Pulmonary artery endothelial cell (primary cell): ENCODE measurements at places on chromosomes 5 and 9. TPM values are rescaled to one million over a fixed set of nuclear protein-coding genes. Genes with fewer than 3 reads are reported as not detected.

FSTL4 gene
- not detected in 2 replicates for total RNA-seq

DCAF12 gene
- total RNA-seq = 17.0 and 19.5 TPM in 2 replicates

DNA sequence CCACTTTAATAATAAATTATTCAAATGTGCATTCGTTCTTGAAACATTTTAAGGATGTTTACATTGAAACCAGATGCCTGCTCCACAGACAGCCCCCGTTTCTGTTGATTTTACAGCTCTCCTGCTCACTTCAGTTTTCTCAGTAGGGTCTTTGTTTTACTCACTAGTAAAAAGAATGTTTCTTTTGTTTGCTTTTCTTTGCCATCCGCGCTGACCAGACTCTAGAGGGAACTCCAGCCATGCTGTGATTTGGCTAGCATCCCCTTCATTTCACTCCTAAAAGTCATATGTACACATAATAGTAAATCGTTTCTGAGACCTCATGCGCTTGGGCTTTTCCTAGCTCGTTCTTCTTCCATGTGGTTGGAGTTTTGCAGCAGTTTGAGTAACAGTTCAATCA, 28.7 kb upstream of the PALM2AKAP2 start:
- no peak for DNase-seq

- DNase-seq = peak; percentile 11
These were observed 23.7 kb downstream of the ACTL7A start for GRCh38 chr9:108885643-108886348.

DNA sequence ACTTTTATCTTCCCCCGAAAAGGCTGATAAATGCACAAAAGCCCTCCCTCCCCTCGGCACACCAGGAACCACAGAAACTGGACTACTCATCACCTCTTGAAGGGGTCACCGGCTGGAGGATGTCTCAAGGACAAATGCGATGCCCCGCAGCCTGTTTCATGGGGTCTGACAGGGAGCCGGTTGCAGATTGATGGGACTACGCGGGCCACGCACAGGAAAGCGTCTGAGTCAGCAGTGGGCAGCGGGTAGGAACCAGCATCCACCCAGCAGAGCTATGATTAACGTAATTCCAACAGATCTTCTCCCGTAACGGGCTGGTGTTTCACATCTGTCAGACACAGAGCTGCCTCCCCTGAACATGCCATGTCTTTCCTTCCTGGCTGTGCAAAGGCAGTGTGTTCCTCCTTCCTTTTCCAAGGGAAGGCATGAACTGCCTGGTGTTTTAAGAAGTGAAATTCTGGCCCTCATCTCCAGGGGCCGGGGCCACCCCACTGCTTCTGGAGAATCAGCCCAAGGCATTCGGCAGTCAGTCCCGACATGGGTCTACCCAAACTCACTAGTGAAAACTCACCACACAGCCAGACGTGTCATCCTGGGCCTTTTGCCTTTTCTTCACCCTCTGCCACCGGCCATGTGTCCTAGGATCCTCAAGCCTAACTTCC, 144.4 kb upstream of the PHYKPL start:
- DNase-seq = no peak
